CD4-positive, alpha-beta T cell (primary cell): ENCODE measurements at places on chromosomes 12 and 14.

- no peak for DNase-seq
Measured at GRCh38 chr12:102748704-102749103, 168.3 kb downstream of the PAH start.

- DNase-seq = no peak
Measured at GRCh38 chr12:79397609-79398008, 293.2 kb downstream of the PAWR start.

- no peak for DNase-seq
Measured at GRCh38 chr12:117921929-117922777, 46.6 kb downstream of the KSR2 start.

GRCh38 chr14:32449648-32450047 is 120.5 kb downstream of the AKAP6 start:
- no peak for DNase-seq

DNA sequence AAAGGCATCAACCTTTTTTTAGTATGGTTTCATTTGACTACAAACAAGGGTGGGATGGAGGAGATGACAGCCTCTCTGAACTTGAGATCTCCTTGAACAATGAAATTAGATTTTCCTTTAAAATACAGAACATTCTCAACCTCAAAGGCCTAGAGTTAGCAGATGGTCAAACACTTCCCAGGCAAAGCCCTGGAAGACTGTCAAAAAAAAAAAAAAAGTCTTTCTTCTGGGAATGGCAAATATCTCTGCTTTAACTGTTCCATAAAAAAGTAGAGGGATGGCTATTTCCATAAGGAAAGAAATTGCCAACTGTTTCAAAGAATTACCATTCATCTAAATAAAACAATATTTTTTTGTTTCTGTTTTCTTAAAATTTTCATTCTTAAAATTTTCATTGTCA is 870.8 kb downstream of the GALC start:
- no peak for DNase-seq

- no peak for DNase-seq
Measured at GRCh38 chr12:114167431-114167830, 201.3 kb upstream of the RBM19 start.

GRCh38 chr14:100738704-100739131 is 12.0 kb downstream of the DLK1 start:
- DNase-seq = no peak

DNA sequence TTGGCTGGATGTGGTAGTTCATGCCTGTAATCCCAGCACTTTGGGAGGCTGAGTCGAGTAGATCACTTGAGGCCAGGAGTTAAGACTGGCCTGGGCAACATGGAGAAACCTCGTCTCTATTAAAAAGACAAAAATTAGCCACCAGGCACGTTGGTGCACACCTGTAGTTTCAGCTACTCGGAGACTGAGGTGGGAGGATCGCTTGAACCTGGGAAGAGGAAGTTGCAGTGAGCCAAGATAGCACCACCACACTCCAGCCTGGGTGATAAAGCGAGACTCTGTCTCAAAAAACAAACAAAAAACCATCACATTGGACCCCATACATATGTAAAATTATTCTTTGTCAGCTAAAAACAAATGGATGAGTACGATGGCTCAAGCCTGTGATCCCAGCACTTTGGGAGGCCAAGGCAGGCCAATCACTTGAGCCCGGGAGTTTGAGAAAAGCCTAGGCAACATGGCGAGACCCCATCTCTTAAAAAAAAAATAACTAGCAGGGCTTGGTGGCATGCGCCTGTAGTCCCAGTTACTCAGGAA is 43.9 kb downstream of the LIMA1 start:
- no peak for DNase-seq

GRCh38 chr14:71300566-71301330 is 393.5 kb downstream of the PCNX1 start:
- DNase-seq = no peak

DNA sequence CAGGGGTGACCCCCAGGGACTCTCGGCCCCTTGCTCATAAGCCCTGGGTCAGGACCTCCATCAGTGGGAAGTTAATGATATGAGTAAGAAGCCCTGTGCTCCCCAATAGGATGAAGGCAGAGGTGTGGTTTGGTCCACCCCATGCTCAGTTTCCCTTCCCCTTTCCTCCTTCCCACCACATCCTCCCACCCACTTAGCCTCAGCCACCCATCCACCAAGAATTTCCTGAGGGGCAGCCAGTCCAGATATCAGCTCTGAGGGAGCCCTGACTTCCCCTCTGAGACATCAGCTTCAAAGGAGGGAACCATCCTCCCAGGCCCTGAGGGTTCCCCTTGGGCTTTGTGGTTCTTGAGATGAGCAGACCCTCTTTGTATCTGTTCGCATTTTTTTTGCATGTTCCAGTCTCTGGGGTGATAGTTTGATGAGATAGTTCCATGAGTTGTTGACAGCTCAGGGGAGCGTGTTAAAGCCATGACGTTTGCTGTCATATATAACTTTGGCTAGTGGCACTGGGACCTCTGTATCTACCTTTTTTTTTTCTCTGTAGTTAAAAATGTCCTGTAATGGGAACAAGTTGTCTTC is 71.2 kb downstream of the LGMN start:
- DNase-seq = no peak

- no peak for DNase-seq
Measured at GRCh38 chr14:31543969-31544799, 17.0 kb upstream of the NUBPL start.

DNA sequence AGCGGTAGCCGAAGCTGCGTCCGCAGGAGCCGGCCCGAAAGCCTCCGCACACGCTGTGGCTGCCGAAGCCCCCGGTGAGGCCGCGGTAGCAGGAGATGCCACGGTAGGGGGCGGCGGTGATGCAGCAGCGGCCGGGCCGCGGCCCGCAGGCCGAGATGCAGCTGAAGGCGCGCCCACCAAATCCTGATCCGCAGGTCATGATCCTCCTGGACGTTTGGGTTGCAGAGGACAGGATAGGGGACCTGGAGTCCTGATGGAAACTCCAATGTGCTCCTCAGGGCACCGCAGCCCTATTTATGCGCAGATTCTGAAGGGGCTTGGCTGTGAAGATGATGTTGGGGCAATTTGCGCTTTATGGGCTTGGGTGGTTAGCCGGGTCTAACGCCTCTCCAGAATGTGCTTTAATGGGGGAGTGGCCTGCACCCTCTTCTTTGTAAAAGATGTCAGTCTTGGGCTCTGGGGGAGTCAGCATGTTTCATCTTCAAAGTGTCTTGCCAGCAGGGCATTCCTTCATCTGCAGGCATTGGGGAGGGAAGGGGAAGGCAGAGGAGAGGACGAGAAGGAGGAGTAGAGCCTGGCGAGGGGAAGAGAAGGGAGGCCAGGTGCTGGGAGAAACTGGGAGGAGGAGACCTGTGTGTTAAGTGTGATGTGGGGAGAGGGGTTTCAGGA is at the start of gene KRT81:
Gene KRT81, minus strand, starts transcription at position 268 of the 669 bp plus-strand sequence. Its CDS starts 69 bp downstream, at position 199.
- DNase-seq = no peak

DNA sequence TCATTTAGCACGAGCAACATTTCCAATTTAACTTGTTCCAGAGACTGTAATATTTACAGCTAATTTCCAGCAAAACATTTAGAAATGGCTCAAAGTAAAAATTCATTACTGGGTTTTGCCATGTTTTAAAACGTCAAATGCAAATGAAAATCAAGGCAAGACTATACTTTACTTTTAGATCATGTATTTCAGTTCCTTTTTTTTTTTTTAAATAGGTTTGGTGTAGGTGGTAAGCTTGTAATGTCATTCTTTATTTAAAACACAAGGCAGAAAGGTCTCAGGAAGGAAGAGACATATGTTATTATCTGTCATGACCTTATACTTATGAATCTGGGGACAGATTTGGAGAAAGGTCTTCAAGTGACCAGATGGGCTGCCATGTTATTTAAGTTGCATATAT is 54.1 kb downstream of the GRIP1 start:
- DNase-seq = no peak

GRCh38 chr12:21547437-21547836 is 21.3 kb downstream of the SPX start:
- DNase-seq = no peak

GRCh38 chr14:90674043-90674670 is 142.1 kb downstream of the TTC7B start:
- DNase-seq = no peak

- DNase-seq = no peak
Measured at GRCh38 chr14:61691495-61691894, 3.8 kb upstream of the HIF1A start.

DNA sequence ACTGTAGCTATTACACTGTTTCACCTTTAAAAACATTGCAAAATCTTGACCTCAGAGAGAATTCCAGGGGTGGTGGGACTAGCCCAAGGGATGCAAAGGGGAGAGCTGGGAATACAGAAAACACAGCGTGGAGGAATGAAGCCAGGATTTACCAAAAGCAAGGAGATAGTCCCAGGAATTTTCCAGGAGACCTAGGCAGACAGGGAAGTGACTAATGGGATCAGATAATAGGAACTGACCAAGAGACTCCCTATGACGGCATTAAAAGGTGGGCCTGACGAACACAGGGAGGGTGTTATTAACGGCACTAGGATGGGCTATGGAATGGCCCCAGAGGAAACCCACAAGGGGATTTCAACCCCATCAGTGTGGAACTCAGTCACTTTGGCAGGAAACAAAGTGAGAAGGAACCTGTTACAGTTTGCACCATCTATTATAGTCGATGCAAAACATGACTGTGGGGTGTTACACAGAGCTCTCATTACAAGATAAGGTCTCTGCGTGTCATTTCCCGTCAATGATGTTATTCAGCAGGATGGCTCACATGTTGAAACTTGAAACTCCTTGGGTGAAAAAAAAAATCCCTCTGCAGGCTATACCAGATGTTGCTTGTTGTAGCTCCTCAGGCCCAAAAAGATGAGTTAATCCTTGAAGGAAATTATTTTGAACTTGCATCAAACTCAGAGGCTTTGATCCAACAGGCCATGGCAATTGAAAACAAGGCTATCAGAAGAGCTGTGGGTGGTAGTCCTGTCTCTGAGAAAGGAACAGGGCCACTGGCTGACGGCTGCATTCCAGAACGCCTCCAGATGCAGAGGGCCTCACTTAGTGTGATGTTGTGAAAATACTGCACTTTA is 58.7 kb downstream of the DRAM1 start:
- no peak for DNase-seq

DNA sequence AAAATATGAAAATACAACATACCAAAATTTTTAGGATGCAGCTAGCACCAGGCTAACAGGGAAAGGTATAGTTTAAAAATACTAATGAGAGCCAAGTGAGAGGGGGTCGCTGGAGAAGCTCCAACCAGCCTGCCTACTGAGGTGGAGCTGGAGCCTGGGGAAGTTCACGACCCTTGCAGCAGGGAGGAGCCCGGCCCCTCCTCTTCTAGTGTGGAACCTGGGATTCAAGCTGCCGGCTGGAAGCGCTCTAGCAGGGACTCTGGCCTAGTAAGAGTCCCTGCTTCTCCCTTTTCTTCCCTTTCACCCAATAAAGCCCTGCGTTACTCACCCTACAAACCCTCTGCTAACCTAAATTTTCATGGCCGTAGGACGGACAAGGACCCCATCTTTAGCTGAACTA is 5.0 kb upstream of the KCNK13 start:
- no peak for DNase-seq

DNA sequence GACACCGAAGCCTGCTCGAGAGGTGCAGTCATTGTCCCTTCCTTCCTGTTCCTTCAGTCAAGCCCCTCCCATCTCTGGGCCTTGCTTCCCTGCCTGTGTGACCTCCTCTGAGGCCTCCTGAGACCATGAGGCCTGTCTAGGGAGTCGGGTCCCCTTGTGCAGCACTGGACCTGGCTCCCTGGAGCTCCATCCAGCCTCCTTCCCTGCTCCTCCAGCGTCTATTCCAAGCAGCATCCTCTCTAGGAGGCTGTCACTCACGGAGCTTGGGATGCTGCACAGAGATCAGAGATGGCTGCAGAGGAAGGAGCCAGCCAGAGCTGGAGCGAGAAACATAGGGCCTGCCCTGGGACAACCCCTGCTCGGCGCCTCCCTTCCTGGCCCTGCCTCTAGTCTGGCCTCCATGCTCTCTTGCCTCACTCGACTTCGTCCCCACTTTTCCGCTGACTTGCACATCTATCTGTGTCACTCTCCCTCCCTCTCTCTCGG is 142.7 kb downstream of the BCL11B start:
- DNase-seq = no peak

GRCh38 chr14:60999536-60999935 is 18.5 kb downstream of the SLC38A6 start:
- DNase-seq = no peak

DNA sequence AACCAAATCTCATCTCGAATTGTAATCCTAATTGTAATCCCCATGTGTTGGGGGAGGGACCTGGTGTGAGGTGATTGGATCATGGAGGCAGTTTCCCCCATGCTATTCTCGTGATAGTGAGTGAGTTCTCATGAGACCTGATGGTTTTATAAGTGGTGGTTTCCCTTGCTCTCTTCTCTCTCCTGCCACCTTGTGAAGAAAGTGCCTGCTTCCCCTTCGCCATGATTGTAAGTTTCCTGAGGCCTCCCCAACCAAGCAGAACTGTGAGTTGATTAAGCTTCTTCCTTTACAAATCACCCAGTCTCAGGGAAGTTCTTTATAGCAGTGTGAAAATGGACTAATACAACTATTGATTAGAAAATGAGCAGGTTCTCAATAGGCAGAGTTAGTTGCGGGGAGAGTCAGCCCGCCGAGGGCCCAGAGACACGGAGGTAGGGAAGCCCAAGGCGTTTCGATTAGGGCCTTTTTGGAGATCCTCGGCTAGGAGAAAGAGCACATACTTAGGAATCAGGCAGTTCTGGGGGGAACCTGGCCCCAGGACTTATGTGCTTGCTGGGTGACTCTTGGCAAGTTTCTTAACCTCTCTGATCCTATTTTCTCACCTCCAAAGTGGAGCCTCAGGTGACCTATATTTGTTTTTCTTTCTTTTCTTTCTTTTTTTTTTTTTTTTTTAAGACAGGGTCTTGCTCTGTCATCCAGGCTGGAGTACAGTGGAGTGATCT is 65.7 kb downstream of the MVK start:
- DNase-seq = no peak

- no peak for DNase-seq
Measured at GRCh38 chr14:101563654-101564443, 2.6 kb downstream of the DIO3 start.

- no peak for DNase-seq
Measured at GRCh38 chr14:71400871-71401321, 493.6 kb downstream of the PCNX1 start.

DNA sequence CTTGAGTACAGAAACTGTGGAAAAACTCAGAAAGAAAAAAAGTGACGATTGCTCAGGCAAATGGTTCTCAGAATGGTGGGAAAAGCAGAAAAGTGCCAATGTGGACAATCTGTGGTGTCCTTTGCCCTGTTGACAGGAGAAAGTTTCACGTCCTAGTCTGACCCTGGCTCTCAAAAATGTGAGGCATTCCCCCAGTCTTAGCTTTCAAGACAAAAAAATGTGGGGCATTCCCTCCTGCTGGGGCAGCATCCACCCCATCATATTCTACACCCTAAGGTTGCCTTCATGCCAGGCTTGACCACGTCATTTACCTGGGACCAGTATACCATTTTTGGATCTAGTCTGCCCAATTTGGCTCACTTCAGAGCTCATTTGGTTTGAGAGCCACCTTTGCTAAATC is 20.7 kb upstream of the ANAPC7 start:
- DNase-seq = no peak

- DNase-seq = no peak
Measured at GRCh38 chr14:102893452-102893851, 29.0 kb upstream of the AMN start.

- peak; percentile 45 for DNase-seq
Measured at GRCh38 chr12:53999559-54000115, 324 bp upstream of the HOXC9 start.

- peak; percentile 37 for DNase-seq
Measured at GRCh38 chr12:46303039-46303666, 34.3 kb upstream of the SLC38A1 start.

GRCh38 chr12:59403259-59403932 is 192.4 kb upstream of the SLC16A7 start:
- DNase-seq = peak; percentile 70

GRCh38 chr12:101995684-101996083 is 66.1 kb downstream of the WASHC3 start:
- no peak for DNase-seq

- no peak for DNase-seq
Measured at GRCh38 chr12:19005257-19005801, 124.2 kb upstream of the PLEKHA5 start.
